ENCODE measurements at places on chromosomes 11 and 22.

DNA sequence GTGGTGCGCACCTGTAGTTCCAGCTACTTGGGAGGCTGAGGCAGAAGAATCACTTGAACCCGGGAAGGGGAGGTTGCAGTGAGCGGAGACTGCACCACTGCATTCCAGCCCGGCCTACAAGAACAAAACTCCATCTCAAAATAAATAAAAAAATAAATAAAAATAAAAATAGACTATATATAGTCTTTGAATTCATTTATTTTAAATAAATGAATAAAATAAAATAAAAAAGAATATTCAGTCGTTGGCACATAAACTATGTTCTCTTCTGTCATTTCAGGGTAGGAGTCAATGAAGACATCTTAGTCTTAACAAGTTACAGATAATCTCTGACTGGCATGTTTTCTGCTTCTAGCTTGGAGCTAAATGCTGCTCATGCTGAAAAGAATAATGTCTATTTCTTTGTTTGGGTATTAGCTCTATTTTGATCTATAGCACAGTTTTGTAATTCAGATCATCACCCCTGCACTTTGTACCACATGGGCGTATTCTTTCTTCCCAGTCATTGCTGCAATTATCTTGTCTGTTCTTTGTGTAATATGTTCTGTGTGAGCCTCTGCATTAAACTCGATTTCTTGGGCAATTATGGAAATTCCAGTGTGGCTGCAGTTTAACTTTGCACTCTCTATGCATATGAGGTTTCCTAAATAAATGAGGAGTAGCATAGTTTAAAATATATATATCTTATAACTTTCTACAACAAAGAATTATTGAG lies 1.4 kb upstream of the MS4A14 start:
- H3K27ac ChIP-seq: no peak overlapping the region
- H3K4me1 ChIP-seq: no peaks in the 10 kb centered on the region
- no peak overlapping the region for H3K4me3 ChIP-seq
- DNase-seq: no peak
- no peaks in the 10 kb centered on the region for H3K36me3 ChIP-seq

DNA sequence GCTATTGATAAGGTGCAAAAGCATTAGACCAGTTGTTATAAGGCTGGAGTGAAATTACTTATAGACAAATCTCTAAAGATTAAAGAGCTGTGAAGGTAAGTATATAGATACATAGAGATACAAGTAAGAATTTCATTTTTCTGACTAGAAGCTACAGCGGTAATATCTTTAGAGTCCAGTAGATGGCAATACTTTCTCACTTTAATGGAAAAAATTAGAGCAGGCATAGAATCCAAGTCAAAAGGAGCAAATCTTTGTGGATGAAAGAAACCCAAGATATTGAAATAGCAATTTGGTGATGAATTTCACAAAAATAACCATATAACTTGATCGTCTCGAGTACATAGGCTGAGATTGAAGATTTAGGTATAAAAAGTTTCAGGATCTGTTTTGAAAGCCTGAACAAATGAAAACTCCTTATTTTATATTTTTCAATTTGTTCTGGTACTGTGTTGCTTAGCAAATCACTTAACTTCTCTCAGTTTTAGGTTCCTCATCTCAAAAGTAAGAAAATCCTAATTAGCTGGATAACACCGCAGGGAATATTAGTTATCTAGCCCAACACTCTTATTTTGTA lies 81.9 kb downstream of the UVRAG start:
- no peak overlapping the region for H3K27ac ChIP-seq
- no peaks in the 10 kb centered on the region for H3K27me3 ChIP-seq
- DNase-seq: no peak
- no peaks in the 10 kb centered on the region for H3K4me1 ChIP-seq
- no peak overlapping the region for H3K4me3 ChIP-seq
- no peaks in the 10 kb centered on the region for H3K36me3 ChIP-seq

- DNase-seq: no peak
- H3K27me3 ChIP-seq: no peaks in the 10 kb centered on the region
- H3K4me3 ChIP-seq: no peak overlapping the region
- H3K36me3 ChIP-seq: no peaks in the 10 kb centered on the region
Observed at GRCh38 chr11:65432100-65432650, 9.6 kb downstream of the NEAT1 start.

DNA sequence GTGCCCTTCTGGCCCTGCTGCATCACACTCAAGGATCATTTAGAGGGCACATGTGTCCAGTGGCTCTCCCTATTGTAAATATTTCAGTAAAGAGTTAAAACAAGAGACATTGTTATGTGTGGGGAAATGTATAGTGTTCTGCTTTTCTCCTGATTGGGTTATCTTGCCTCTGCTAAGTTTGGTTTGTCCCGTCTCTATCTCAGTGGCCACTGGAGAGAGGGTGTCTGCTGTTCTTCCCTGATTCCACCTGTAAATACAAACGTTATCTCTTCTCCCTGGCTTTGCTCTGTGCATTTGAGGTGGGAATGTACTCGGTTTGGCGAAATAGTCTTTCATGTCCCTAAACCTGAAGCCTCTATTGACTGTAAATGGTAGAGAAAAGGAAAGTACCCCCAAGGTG lies 6.3 kb downstream of the MIEF1 start:
- no peak for DNase-seq
- H3K27ac ChIP-seq: no peak overlapping the region
- no peak overlapping the region for H3K4me3 ChIP-seq

- no peaks in the 10 kb centered on the region for H3K4me1 ChIP-seq
- H3K36me3 ChIP-seq: no peaks in the 10 kb centered on the region
Observed at GRCh38 chr11:7204778-7205177, 46.9 kb upstream of the SYT9 start.

All from transverse colon (tissue), 4 donors.